Stimulated activated CD4-positive, alpha-beta T cell treated with anti-CD3 and anti-CD28 coated beads, Interleukin-1b, Interleukin-23, amount 100 ng/mL, for 48 hours (primary cell): ENCODE measurements at places on chromosomes 12 and 14.

GRCh38 chr12:117159674-117160073 lies 30.6 kb downstream of the FBXO21 start:
- DNase-seq = no peak

GRCh38 chr12:7102582-7102981 lies 6.4 kb downstream of the C1RL start:
- no peak for DNase-seq

DNA sequence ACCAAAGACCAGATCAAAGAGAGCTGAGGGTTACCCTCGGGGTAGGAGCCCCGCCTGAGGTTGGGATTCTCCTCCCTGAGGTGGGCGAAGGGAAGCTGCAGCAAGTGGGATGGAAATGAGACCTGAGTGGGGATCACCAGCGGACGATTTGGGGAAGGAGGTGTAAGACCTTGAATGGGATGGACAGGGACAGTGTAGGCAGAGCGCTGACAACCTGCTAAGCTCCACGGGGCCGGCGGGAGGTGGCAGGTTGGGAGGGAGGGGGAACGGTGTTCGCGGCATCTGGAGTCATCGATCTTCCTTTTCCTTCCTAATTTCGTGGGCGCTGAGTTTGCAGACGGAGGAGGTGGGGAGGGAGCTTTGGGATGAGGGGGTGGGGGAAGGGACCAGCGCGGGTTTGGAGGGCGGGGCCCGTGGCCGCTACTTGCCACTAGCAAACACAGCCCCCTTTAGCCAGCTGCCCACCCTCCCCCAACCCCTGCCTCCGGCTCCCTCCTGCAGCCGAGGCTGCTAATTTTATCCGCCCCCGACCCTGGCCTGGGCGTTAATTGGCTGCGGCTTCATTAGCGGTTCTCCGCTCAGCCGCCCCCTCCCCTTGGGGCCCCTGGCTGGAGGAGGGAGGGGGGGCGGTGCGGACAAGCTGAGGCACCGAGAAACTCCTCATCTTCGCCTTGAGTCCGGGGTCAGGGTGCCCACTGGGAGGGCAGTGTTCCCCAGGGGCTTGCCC lies 2.8 kb upstream of the SHMT2 start:
- no peak for DNase-seq

- no peak for DNase-seq
Observed at GRCh38 chr14:70339039-70339438, 20.4 kb downstream of the COX16 start.

GRCh38 chr12:83141460-83141994 lies 454.8 kb downstream of the TMTC2 start:
- no peak for DNase-seq

- DNase-seq = no peak
Observed at GRCh38 chr12:14442221-14442881, 76.9 kb downstream of the ATF7IP start.

DNA sequence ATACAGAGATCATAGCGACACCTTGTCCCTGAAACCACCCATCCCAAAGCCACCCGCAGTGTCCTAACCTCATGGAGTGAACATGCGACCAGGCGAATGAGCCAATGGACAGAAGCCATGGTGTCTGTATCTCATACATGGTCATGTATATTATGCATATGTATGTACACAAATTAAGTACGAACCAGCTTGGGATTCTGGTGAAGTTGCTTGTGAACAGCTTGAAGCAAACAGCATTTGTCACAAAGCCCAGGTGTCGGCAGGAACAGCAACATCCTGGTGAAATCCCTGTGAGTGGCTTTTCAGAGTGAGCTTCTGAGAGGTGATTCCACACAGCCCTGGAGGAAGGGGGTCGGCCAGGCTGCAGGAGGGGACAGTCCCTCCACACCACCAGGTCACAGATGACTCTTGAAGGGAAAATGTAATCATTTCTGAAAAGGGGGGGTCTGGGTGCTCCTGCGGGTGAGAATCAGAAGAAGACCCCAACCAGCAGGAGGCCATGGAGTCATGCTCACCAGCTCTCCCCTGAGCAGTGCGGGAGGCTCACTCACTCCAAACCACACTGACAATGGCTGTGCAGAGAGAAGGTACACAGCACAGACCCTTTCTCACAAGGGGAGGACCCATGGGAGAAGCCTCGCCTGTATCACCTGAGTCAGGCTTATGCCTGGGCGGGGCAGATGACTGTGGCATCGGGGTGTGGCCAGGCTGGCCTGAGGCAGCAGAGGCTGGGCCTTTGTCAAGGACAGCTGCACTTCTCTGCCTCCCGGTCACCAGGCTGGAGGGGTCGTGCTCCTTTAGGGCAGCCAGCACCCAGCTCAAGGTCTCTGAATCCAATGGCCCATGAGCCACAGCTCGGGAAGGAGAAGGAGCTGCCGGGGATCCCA lies 14.3 kb downstream of the CHGA start:
- no peak for DNase-seq

- DNase-seq = no peak
Observed at GRCh38 chr12:25723921-25724491, 170.9 kb upstream of the LMNTD1 start.

DNA sequence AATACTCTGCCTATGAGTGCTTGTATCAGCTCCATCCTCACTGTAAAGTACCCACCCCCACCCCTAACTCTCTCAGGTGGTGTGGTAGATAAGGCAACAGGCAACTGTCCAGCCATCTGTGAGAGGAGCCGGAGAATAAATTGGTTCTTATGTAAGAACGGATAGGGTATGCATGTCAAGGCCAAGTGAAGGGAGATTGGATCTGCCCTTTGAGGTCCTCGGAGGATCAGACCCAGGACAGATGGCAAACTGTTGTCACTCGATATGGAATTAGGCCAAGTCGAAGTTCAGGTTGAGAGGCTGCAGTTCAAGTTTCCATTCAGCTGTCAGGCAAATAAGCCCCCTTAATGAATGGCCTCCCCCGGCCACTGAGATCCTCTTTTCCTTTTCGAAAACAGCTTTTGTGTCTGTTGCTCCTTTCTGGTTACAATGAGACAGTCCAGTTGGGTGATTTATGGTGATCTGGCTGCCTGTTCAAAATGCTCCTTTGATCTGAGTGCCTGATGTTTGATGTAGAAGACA lies 120.3 kb downstream of the VRK1 start:
- no peak for DNase-seq

DNA sequence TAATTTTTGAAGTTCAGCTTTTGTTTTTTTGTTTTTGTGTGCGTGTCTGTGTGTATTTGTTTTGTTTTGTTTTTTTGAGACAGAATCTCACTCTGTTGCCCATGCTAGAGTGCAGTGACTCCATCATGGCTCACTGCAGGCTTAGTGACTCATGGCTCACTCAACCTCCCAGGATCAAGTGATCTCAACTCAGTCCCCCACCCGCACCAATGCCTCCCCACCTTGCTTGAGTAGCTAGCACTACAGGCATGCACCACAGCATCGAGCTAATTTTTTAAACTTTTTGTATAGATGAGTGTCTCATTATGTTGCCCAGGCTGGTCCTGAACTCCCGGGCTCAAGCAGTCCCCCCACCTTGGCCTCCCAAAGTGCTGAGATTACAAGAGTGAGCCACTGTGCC lies 981.4 kb downstream of the BCL11B start:
- peak; percentile 37 for DNase-seq

DNA sequence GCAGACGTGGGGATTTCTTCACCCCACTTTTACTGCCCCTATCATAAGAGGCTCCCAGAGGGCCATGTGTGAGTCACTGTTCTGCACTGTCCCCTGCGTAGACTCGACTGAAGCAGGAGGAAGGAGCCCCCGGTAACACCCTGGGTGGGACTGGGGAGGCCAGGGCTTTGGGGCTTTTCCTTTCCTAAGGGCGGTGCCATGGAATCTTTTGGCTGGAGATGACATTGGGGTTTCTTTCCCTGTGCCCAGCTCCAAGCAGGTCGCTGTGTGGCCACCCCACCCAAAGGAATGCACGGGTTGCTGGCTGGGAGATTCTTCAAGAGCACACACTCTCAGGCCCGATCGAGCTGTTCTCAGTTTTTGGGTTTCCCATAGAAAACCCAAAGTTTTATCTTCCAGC lies 62.3 kb upstream of the RIN3 start:
- DNase-seq = no peak

GRCh38 chr14:88388741-88389282 lies 3.4 kb downstream of the SPATA7 start:
- no peak for DNase-seq

DNA sequence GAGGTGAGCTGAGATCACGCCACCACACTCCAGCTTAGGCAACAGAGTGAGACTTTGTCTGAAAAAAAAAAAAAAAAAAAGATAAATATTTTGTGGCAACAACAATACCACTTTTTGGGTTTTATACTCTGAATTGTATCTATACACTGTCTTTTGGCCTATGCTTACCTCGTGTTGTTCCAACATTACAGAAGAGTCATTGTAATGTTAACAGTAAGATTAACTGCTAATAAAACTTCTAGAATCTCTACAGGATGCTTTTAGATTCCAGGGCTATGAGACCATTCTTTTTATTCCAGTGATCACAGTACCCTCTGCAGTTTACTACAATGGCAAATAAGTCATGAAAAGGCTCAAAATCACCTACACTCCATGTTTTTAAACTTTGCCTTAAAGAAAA lies 11.6 kb downstream of the IFT81 start:
- no peak for DNase-seq

GRCh38 chr12:21644516-21644915 lies 13.1 kb downstream of the LDHB start:
- DNase-seq = no peak

DNA sequence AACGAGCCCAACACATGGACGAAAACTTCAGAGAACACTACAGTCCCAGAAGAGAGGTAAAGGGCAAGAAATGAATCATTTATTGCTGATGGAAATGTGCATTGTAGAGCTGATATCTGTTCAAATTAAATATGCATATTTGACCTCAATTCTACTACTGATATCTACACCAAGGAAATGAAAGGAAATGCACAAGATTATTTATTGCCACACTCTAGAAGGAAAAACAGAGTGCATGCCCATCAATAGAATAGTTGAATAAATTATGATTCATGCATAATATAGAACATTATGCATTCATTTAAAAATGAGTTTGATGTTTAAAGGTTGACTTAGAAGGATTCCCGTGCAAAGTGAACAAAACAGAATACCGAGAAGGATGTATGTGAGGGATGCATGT lies 15.6 kb upstream of the NUP107 start:
- DNase-seq = no peak

GRCh38 chr14:90536511-90537191 lies 139.8 kb downstream of the CALM1 start:
- no peak for DNase-seq

GRCh38 chr14:51603495-51603894 lies 48.2 kb upstream of the FRMD6 start:
- no peak for DNase-seq

DNA sequence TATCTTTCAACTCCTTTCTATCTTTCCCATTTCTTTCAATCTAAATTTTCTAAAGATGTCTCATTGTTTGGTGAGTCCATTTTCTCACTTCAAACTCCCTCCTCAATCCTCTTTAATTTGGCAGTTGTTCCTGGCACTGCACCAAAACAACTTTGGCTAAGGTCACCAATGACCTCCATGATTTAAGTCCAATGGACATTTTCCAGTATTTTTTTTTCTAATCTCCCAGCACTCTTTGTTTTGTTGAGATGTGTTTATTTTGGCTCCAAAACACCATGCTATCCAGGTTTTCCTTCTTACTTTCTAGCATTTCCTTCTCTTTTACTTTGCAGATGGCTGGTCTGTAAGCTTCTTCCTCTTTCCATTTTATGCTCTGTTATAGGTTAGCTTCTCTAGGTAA lies 42.5 kb upstream of the OTOGL start:
- DNase-seq = no peak

- no peak for DNase-seq
Observed at GRCh38 chr12:132094269-132094891, 49.7 kb downstream of the DDX51 start.

GRCh38 chr12:31406345-31406744 lies 80.4 kb upstream of the SINHCAF start:
- DNase-seq = no peak

- peak; percentile 50 for DNase-seq
Observed at GRCh38 chr12:13342971-13343370, 146.4 kb downstream of the EMP1 start.

GRCh38 chr12:50387972-50388478 lies 8.4 kb downstream of the FAM186A start:
- no peak for DNase-seq
